ENCODE measurements at places on chromosomes 5 and 9.

- DNase-seq, result peak; percentile 57
These were observed 27.0 kb downstream of the RAPGEF6 start for GRCh38 chr5:131607903-131608540.

GRCh38 chr9:120932086-120932823 lies 5.7 kb upstream of the TRAF1 start:
- DNase-seq, result no peak

DNA sequence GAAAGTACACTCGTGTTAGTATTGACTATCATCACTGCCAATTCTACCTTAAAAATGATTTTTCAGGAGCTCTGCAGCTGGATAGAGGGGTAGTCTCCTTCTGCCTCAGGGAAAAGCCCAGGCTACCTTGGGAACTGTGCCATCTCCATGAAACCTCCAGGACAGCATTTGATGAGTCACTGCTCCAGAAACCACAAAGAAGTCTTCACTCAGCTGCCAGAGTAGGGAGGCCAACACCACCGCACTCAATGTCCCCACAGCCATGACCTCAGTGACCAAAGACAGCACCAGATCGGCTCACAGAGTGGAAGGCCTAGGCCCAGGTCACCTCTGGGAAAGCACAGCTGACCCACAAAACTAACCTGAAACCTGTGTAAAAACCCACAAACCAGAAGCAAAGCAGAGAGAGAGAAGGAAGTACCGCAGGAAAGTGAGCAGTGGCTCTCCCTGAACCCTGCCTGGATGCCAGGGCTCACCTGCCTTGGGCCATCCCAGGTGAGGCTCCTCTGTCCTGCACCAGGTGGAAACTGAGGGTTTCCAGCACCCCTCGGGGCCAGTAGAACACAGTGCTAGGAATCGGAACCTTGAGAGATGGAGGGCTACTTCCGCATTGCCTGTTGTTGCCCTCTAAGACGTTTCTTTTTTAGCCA lies 30.0 kb downstream of the S1PR3 start:
- DNase-seq, result peak; percentile 87

DNA sequence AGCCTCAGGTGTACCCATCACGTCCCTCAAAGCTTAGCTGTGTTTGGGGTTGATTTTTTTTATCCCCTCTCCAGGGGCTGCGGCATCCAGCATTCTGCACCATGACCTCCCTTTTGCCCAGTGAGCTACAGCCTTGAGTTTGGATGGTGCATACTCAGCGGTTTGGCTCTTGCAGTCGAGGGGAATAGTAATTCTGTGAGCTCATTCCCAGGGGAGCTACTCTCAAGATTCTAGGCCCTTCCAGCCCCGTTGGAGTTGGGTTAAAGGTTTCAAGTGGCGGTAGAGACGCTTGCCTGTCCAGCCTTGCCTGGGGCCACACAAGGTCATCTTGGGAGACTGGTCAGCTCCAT lies 102.2 kb upstream of the SPRY4 start:
- DNase-seq, result no peak

GRCh38 chr5:173640156-173640804 lies 23.8 kb upstream of the BOD1 start:
- no peak for DNase-seq

- no peak for DNase-seq
These were observed 79.0 kb downstream of the RORB start for GRCh38 chr9:74576176-74576575.

GRCh38 chr5:139698490-139699146 lies 50.5 kb downstream of the CXXC5 start:
- DNase-seq, result peak; percentile 71

DNA sequence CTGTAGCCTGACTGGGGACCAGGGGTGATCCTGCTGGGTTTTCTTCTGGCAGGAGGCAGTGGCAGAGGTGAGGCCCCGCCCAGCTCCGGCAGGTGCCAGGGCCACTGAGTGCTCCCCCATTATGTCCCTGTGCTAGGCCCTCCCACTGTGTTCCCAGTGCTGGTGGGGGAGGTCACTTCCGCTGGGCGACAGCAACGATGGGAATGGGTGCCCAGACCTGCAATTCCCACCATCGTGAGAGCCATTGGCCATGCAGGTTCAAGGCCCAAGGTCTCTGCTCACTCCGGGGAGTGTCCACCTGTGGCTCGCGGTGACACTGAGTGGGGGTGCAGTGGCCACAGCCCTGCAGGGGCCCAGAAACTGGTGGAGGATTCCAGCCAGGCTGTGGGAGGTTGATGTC lies 98.6 kb downstream of the RXRA start:
- DNase-seq, result no peak

- DNase-seq, result no peak
These were observed 60.6 kb downstream of the MROH2B start for GRCh38 chr5:41010572-41010971.

DNA sequence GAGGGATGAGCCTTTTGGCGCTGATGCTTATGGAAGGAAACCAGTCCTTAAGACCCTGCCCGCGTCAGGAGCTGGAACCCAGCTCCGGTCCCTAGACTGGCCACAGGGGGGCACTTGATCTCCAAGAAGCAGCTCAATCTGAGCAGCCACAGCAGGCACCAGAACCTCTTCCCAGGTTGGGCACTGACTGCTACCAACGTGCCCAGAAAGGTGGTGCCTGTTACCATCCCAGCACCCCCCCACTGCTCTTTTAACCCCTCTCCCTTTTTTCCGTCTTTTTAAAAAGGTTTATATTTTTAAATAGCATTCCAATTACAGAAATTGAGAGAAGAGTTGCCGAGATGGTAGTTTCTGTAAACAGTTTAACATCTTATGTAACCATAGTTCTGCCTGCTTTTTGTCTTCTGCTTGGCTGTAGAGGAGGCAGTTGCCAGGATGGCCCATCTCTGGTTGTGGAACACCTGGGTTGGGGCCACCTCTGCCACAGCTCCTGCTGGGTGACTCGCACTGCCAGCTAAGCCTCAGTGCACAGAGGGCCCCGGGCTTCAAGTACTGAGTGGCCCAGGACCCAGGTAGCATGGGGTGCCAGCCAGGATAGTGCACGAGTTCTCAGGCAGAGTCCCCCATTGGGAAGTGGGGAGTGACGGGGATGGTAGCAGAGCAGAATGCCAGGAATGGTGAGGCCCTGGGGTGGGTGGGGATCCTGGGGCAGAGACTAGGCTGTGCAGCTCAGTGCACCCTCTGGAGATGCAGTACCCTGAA lies 62.8 kb downstream of the PFDN1 start:
- DNase-seq, result peak; percentile 73

DNA sequence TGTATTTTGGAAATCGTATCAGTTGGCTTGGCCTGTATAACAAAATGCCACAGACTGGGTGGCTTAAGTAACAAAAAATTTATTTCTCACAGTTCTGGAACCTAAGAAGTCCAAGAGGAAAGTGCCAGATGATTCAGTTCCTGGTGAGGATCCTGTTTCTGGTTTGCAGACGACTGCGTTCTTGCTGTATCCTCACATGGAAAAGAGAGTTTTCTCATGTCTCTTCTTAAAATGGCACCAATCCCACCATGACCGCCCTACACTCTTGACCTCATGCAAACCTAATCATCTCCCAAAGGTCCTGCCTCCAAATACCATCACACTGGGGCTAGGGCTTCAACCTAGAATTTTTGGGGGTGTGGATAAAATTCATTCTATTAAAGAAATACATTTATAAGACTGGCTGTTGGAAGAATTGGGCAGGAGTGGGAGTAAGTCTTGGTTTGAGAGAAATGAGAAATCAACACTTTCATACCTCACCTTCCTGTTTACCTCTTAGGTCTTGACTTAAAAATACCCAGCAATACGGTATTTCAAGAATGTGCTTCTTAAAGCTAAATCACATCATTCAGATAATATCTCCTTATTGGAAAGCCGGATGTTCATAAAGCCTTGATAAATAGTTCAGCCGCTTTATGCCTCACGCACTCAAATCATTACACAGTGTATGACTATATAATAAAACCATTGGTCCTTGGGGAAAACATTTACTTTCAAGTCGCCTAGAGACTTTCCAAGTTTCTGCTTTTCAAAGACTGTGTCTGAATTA lies 28.7 kb downstream of the PTTG1 start:
- peak; percentile 26 for DNase-seq

DNA sequence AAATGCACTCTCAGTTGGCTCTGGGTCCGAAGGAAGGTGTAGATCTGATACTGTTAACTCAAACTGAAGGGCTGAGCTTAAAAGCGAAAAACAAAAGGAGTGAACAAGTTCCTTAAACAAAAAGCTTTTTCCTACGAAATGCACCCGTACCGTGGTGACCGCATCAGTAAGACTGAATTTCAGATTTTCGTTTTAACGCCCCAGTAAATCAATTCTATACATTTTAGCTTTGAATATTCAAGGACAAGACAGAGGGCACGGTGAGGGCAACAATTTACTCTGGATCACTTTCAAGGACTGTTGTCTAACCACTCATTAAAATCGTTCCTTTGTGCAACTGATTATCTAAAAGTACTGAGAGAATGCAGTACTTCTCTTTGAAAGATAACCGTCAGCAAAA lies 1.9 kb downstream of the HOMER1 start:
- DNase-seq, result no peak

DNA sequence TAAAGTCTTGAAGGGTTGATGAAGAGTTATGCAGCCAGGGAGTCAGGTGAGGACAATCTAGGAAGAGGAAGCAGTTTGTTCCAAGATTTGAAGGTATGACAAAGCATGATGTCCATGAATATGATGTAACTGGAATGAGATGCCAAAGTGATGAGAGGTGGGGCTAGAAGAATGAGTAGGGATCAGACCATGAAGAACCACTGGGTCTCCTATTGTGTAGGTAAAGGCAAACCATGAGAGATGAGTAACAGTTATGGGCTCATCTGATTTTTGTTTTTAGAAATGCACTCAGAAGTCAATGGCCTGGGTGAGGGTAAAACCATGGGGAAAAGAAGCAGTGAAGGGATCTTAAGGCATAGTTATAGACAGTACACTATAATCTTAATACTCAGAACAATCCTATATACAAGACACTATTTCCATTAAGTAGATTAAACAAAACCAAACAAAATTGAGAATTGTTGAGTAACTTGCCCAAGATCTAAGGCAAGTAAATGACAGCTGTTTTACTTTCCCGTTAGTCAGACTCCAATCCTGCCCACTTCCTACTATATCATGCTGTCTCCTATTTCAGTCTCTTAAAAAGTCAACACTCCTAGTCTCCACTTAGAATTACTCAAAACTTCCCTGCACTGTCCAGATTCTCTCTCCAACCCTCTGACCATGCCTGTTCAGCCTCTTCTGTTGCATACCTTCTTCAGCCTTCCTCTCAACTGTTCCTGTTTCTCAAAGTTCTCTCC lies 393.8 kb upstream of the MEF2C start:
- peak; percentile 9 for DNase-seq

- DNase-seq, result peak; percentile 72
These were observed at the start of the genes SURF1 and SURF2 for GRCh38 chr9:133356391-133357091. TSS of gene SURF1 (minus strand) at chr9:133356487. CDS start at chr9:133356453, 34 bp downstream. TSS of gene SURF2 (plus strand) at chr9:133356550. CDS start at chr9:133356593, 43 bp downstream.

DNA sequence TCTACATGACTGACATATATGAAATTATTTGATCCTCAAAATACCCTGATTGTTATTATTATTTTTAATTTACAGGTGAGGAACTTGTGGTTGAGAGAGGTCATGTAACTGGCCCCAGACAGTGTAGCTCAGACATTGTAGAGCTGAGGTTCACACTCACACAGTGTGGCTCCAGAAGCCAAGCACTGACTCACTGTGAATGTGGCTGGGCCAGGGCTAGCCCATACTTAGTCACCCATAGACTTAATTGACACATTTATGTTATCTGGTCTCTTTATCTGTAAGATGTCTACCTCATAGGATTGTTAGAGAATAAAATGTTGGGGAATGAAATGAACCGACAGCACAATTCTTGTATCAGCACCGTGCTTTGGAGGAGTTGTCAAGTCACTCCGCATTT lies 24.9 kb upstream of the CCDC112 start:
- no peak for DNase-seq

DNA sequence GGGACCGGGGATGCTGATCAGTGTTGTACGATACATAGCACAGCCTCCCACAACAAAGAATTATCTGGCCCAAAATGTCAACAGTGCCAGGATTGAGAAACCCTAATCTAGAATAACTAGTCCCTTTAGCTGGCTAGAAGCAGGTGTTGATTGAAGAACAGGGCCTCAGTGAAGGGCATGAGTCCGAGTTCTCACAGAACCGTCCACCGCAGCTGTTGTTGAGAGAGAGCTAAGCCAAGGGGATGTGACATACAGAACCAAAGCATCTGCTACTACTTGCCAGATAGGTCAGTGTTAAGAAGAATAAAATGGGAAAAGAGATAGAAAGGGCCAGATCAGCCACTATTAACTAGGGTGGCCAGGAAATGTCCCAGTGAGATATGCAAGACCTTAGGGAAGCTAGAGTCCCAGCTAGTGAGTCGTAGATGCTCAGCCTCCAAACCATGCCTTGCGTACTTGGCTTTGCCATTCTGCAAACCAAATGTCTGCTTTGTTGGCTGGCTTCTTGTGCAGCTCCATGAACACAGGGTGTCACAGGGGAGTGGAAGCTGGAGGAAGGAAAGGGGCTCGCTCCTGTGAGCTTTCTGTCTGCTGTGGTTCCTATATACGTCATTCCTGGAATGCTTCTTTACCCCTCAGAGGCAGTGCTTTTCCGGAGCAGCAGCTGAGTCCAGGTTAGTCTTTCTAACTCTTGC lies 68.9 kb downstream of the FBXO38 start:
- peak; percentile 34 for DNase-seq

GRCh38 chr5:115333164-115333563 lies 36.7 kb upstream of the CCDC112 start:
- no peak for DNase-seq

Measured in fibroblast of pulmonary artery (primary cell).